ENCODE measurements at places on chromosomes 4 and X. TPM values are rescaled to one million over a fixed set of nuclear protein-coding genes. Genes with fewer than 3 reads are reported as not detected.

Gene PDZD4
- total RNA-seq: 2.8 TPM

Gene STARD8
- total RNA-seq: 11.7 TPM

Gene VEGFD
- 23.5 TPM for total RNA-seq

Gene TLR6
- 1.5 TPM for total RNA-seq

Gene TRO
- total RNA-seq: 1.8 TPM

Gene NOX1
- not detected for total RNA-seq

Gene VCX3B
- total RNA-seq: not detected

Gene GPR173
- 0.35 TPM for total RNA-seq

Gene CT47B1
- not detected for total RNA-seq

Gene DUSP21
- total RNA-seq: not detected

Gene GSX2
- not detected for total RNA-seq

Gene BANK1
- total RNA-seq: 0.35 TPM

Gene NPY1R
- 0.46 TPM for total RNA-seq

Gene PAGE2
- total RNA-seq: not detected

Gene PWWP3B
- 11.5 TPM for total RNA-seq

Gene DGAT2L6
- total RNA-seq: not detected

Gene TCEAL4
- total RNA-seq: 64.3 TPM

Gene SLC7A11
- total RNA-seq: 0.46 TPM

Gene FAM236C
- not detected for total RNA-seq

Gene CTSO
- 7.4 TPM for total RNA-seq

Gene GPC3
- 8.5 TPM for total RNA-seq

All from Right ventricle myocardium inferior (tissue), 1 donor.